ENCODE measurements at places on chromosomes 7 and 10.

GRCh38 chr7:150322114-150322832 lies 882 bp upstream of the LRRC61 start:
- no peak for DNase-seq

DNA sequence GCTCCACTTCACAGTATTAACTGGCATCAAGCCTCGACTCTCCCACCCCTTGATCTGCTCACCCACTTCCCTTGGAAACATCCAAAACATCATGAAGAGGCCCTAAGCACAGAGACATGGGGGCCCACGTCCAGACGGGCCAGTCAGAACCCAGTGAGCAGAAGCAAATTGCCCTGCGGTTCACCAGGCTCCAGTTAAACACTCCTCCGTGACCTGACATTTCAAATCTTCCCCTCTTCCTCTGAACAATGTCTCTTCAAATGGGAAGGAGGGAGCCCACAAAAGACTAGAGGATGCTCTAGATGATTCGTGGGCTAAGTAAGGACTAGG lies 44.8 kb downstream of the CLEC2L start:
- no peak for DNase-seq

- no peak for DNase-seq
Measured at GRCh38 chr10:5500162-5500670, 846 bp upstream of the CALML5 start.

GRCh38 chr7:30470771-30471170 lies 7.8 kb downstream of the NOD1 start:
- DNase-seq = no peak

GRCh38 chr10:68073631-68074030 lies 1.5 kb downstream of the HERC4 start:
- no peak for DNase-seq

DNA sequence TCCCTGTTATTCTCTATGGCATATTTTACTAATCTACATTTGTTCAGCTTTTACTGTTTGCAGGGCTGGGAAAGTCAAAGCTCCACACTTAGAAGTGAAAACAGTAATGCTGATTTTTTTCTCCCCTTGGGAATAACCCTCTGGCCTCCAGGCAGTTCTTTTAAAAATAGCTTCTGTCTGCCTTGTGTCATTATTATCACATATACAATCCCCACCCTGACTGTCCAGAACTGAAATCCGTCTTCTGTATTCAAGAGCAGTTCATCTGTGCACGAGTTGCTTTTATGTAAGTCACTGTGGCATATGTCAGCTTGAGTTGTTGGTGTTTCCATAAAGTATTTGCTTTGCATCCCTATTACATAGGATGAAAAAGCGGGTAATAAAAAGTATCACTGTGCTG lies 1221.1 kb upstream of the CELF2 start:
- DNase-seq = no peak

- DNase-seq = no peak
Measured at GRCh38 chr7:124713086-124713485, 52.5 kb downstream of the GPR37 start.

DNA sequence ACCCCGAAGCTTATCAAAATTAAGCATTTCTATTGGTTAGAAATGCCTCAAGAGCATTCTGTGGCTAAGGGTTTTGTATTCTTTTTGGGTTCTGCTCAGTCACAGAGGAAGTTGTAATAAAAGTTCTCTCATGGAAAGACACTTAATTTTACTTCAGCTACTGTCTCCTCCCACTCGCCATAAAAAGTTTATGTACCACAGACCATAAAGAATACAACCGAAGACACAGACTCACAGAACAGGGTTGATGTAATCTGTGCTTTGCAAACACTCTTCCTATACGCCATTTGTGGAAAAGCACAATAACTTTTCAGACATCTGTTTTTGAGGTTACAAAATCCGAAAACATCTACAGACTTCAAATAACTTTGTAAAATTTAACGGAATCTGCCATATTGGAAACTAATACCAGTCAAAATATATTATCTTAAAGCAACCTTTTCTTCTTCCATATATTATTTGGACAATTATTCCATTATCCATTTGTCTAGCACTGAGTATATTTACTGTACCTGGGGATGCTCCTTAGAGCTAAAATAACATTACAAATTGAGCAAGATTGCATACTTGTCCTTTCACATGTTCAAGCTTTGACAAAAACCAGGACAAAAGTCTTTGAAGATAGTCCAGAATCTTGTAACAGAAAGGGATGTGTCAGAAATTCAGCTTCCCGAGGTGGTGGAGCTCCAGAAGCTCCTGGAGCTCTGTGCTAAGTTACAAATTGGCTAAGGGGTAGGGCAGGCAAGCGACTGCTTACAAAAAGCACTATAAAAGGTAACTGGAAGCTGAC lies 219.0 kb upstream of the MEOX2 start:
- DNase-seq = no peak

DNA sequence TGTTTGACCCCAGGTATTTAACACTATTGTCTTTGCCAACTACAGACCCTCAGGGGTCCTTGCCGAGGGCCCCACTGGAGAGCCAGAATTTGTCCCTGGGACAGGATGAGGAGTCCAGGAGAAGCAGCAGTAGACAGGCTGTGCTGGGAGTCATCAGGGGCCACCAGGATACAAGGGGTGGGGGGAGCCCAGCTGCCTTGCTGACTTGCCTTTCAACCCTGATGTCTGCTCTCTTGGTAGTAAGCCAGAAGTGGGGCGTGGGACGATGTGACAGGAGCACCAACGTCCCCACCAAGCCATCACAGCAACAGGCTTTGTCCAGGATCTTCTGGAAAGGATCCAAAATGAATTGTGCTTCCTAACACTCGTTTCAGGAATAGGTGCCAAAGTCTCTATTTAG lies 62.4 kb upstream of the CDCA7L start:
- no peak for DNase-seq

DNA sequence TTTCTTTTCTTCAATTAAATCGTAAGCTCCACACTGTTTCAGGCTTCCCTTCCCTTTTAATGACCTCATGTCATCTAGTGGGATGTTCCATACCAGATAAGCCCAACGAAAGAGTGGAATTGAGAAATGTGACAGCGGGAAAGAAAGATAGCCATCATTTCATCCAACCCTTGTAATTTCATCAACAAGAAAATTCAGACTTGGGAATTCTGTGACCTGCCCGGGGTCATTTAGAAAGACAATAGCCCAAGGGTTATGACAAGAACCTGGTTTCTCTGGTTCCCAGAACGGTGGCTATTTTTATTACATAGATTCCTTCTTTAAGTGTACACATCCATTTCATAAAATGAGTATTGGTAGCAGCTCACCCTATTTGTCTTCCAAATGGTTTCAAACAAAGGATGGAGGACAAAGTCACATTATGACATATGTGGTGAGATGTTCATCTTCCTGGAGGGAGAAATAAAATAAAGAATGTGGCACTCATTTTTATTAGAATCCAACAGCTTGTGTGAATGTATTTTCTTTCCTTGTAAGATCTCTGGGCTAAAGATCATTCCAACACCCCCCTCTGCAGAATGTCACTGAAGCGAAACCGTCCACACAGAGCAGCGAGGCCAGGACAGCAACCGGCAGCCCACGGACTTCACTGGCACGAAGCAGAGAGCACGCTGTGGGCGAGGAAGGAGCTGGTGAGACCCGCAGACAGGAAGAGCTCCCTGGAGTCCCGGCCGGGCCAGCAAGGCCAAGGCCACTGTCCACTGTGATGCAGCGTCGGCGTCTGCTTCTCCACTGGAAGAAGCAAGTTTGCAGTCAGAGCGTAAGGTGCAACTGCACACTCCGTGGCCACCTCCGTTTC lies 199.9 kb downstream of the KLF6 start:
- DNase-seq = no peak

- DNase-seq = no peak
Measured at GRCh38 chr10:51301644-51302043, 227.4 kb downstream of the PRKG1 start.

DNA sequence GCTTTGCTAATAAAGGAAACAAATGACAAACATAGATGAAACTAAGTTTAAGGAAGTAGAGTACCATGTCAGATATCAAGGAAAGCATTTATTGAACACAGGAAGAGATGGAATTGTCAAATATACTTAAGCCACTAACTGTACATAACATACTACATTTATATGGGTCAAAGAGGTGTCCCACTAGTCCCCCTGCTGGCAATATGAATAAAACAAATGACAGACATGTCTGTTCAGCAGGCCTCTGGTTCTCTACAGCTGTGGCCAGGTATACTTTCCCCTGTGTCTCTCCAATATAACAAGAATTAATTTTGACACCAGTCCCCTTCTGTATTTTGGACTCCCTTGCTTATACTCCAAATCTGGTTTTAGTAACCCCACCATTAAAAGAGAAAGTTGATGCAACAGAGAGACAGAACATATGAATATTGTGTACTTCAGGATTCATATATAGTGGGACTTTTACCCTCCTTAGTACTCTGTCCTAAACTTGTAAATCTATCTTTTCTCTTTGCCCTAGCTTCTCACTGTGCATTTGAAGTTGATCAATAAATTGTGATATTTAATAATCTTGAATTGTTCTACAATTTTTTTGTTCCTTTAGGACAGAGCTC lies 42.9 kb downstream of the CD36 start:
- no peak for DNase-seq

- no peak for DNase-seq
Measured at GRCh38 chr7:104362756-104363155, 34.4 kb downstream of the LHFPL3 start.

DNA sequence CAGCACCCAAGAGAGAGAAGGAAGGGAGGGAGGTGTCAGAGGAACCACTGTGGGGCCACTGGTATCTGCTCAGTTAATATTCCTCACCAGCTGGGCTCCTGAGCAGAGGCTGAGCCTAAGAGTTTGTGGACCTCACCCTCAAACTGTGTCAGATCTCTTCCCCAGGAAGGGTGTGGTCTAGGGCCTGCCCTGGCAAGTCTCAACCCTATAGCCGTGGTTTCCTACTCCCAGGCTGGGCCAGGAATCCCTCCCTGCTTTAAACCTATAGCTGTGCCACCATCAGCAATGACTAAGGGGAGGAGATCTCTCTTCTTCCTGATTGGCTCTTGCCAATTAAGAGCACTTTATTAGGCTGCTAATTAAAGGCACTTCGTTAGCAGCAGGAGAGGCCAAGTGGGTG lies 29.9 kb downstream of the POLL start:
- DNase-seq = no peak

GRCh38 chr7:45027774-45028114 lies 27.7 kb downstream of the CCM2 start:
- no peak for DNase-seq

DNA sequence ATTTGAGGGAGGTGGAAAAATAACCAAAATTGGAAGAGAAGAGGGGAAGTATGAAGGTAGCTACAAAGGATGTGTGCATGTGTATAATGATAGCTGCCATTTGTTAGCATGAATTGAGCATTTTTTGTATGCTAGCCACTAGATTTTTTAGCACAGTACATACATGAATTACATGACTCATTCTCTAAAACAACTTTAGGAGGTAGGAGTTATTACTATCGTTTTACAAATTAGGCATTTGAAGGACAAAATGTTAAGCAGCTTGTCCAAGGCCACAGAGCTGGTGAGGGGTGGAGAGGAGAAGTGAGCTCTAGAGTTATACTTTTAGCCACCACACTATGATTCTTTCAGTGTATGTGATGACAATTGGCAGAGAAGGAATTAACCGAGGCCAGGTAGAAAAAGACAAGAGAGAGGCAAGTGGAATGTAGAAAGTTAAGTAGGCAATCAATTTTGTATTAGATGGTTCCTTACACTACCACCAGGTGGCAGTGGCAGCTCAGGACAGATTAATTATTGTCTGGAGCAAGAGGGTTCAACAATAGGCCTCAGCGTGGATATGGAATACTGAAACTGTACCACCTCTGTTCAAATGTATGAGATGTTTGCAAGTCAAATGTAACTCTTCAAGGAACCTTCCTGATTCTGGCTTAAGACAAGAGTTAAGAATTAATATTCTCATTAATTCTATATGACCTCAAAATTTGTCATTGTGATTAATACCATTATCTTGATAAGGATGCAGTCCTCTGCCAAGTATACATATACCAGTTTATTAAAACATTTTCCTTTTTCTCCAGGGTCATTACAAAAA lies 128.0 kb downstream of the MBL2 start:
- no peak for DNase-seq

DNA sequence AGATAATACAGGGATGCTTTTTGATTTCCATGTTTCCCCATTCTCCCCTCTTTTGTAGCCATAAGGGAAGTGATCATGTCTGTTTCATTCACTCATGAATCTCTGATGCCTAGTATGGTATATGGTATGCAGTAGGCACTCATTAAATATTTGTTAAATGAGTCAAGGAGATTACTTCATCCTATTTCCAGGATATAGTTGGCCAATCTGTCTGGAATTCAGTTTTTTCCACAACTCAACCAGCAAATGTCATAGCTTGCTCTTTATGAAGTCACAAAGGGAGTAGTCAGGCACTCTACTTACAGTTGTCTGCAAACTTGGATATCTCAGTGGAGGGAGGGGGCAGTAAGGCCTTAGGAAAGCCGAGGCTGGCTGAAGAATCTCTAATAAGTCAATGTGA lies 853.6 kb downstream of the LRMDA start:
- DNase-seq = no peak

GRCh38 chr7:157397731-157398691 lies 61.2 kb downstream of the DNAJB6 start:
- DNase-seq = no peak

GRCh38 chr10:115882021-115882420 lies 391.0 kb downstream of the GFRA1 start:
- DNase-seq = no peak

DNA sequence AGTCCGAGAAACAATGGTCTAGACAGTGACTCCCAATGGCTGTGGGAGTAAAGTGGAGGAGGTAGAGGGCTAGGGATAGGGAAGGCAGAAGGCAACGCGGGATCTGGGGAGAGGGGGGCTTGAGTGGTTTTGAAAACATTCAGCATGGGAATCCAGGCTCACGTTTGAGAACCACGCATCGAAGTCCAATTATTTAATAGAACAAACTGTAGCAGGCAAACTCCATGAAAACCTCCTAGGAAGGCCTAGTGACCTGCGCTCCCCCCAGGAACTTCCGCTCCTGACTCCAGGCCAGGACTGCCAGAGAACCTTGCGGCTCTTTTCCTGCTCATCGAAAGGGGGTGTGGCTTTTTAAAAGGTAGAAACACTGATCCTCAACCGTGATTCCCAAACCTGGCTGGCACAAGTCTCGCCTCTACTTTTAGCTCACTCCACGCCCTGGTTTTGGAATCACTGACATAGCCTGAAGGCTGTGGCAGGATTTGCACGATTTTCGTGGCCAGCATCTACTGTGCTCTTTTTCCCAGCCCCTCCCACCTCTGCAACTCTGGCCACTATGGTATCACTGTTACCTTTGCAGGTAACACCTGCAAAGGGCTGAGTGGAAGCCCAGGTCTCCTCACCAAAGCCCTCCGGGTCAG lies 43.4 kb downstream of the MYOF start:
- no peak for DNase-seq

Data from esophagus squamous epithelium (tissue), 5 donors.